ENCODE measurements at places on chromosomes 13 and 19. TPM values are rescaled to one million over a fixed set of nuclear protein-coding genes. Genes with fewer than 3 reads are reported as not detected.

Gene KLK15
- not detected for total RNA-seq

GRCh38 chr13:25179832-25180774, 8.0 kb upstream of the AMER2 start:
- H3K36me3 ChIP-seq = no peaks in the 10 kb centered on the region
- no peaks in the 10 kb centered on the region for H3K4me1 ChIP-seq
- no peak overlapping the region for H3K27ac ChIP-seq
- no peak for DNase-seq
- H3K27me3 ChIP-seq = peaks cover 17% of the 10 kb centered on the region

DNA sequence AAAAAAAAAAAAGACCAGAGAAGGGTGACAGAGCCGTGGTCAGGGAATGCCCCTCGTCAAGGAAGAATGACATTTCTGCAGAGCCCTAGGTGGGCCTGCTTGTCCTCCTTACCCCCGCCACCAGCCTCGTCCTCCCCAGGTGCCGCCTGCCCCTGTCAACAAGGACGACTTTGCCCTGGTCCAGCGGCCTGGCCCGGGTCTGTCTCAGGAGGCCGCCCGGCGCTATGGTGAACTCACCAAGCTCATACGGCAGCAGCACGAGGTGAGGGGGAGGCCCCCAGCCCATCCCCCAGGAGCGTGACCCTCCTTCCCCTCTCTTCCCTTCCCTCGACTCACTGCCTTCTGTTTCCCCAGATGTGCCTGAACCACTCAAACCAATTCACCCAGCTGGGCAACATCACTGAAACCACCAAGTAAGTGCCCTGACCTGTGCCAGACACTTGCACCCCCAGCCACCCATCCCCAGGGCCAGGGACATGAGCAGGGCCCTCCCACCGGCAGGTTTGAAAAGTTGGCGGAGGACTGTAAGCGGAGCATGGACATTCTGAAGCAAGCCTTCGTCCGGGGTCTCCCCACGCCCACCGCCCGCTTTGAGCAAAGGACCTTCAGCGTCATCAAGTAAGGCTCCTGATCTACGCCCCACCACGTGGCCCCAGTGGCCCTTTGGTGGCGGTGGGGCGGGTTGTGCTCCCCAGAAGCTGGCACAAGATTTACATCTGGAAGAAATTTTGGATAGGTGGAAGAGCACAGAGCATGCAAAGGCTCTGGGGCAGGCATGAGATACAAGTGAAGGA, 14.8 kb downstream of the PODNL1 start:
- H3K4me1 ChIP-seq = no peaks in the 10 kb centered on the region
- no peaks in the 10 kb centered on the region for H3K27me3 ChIP-seq
- H3K36me3 ChIP-seq = peaks cover 62% of the 10 kb centered on the region
- H3K4me3 ChIP-seq = no peak overlapping the region
- DNase-seq = no peak
- no peak overlapping the region for H3K27ac ChIP-seq

- H3K4me3 ChIP-seq = no peak overlapping the region
- H3K27ac ChIP-seq = no peak overlapping the region
- no peaks in the 10 kb centered on the region for H3K27me3 ChIP-seq
Observed at GRCh38 chr19:39969266-39969665, 1.7 kb upstream of the PSMC4 start.

DNA sequence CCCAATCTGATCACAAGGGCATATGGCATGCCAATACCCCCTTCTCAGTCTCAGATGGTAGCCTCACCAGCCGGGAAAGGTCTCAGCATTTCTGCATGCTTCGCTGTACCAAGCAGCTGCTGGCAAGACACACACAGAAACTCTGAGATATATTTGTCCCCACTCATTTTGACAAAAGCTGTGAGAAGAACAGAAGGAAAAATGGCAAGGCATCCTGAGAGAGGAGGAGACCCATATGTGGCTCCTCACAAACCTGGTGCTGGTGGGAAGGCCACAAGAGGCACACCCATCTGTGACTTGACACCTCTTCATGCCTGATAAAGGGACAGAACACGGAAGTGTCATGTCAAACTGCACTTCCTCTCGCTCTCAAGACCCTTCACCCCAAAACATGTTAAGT, 36.7 kb upstream of the DOCK9 start:
- H3K4me1 ChIP-seq = peaks cover 31% of the 10 kb centered on the region
- DNase-seq = no peak
- no peaks in the 10 kb centered on the region for H3K36me3 ChIP-seq

GRCh38 chr13:33244210-33244906, 41.2 kb downstream of the STARD13 start:
- no peak for DNase-seq
- no peaks in the 10 kb centered on the region for H3K36me3 ChIP-seq
- no peak overlapping the region for H3K27ac ChIP-seq
- H3K4me1 ChIP-seq = no peaks in the 10 kb centered on the region
- no peak overlapping the region for H3K4me3 ChIP-seq

Data from sigmoid colon (tissue), 7 donors.